ENCODE measurements at places on chromosomes 6 and 20.

DNA sequence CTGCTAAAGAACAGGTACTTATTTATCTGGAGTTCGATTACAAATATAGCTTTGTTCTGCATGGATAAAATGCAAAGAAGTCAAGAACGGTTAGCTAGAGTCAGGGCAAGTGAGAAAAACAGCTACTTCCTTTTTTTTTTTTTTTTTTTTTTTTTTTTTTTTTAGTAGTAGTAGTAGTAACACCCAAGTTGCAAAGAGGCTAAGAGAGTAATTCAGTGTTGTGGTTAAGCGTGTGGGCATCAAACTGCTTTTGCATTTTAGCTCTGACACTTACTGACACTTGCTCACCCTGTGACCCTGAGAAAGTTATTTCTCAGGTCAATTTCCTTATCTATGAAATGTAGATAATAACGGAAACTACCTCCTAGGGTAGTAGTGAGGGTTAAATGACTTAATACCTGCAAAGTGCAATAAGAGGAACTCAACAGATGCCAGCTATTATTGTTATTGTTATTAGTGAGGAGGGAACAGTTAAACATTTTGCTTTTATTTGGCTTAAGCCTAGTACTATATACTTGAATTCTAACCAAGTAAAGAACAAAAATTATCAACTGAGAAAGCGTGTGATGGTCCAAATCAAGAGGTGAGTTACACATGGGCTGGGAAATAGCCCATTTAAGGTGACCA, 86.7 kb upstream of the BACH2 start:
- DNase-seq, result no peak

DNA sequence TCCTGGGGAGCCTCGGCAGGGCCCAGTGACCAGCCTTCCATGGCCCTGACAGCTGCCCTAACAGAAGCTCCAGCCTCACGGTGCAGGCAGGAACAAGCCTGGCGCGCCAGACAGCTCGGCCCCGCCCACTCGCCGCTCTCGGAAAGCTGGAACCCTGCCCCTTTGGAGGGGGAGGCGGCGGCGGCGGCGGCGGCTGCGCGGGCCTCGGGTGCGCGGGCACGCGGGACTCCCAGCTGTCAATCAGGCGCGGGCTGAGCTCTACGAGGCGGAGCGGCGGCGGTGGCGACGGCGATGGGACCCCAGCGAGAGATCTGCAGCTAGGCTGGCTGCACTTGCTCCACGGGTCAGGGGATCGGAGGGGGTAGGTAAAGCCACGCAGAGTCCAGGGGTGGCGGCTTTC, at the start of gene NRSN1:
TSS of gene NRSN1 (plus strand) at position 236 of the 400 bp plus-strand sequence. CDS start 8,113 bp downstream, outside the sequence.
- peak; percentile 69 for DNase-seq

GRCh38 chr20:433300-433975, 25.3 kb downstream of the RBCK1 start:
- no peak for DNase-seq

GRCh38 chr6:54183616-54184015, 72.4 kb downstream of the MLIP start:
- no peak for DNase-seq

DNA sequence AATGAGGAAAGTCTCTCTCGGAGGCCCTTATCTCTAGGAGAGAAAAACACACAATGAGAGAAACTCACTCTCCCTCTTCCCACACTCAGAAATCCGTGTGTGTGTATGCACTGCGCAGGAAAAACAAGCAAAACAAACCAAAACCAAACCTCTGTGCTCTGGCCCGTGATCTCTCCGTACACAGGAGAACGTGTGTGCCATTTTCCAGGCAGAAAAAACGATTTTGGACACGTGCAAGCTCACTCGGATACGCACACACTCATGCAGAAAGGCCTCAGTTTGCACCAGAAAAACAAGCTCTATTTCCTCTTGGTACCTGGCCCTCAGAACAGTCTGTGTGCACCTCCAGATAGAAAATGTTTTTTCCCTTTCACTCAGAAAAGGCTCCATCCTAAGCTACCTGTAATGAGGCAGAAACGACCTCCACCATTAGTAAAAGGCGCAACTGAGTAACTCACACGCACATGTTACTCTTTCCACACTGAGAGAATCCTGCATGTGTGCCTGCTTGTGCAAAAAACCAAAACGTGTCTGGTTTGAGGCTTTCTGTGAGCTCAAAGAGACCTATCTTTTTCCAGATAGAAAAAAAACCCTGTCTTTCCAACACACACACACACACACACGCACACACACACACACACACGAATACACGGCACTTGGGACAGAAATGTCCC, 99.2 kb downstream of the EDN3 start:
- no peak for DNase-seq

Measured in upper lobe of left lung (tissue), 6 donors.